Hepatic stellate cell (primary cell): ENCODE measurements at places on chromosomes 11 and 22.

DNA sequence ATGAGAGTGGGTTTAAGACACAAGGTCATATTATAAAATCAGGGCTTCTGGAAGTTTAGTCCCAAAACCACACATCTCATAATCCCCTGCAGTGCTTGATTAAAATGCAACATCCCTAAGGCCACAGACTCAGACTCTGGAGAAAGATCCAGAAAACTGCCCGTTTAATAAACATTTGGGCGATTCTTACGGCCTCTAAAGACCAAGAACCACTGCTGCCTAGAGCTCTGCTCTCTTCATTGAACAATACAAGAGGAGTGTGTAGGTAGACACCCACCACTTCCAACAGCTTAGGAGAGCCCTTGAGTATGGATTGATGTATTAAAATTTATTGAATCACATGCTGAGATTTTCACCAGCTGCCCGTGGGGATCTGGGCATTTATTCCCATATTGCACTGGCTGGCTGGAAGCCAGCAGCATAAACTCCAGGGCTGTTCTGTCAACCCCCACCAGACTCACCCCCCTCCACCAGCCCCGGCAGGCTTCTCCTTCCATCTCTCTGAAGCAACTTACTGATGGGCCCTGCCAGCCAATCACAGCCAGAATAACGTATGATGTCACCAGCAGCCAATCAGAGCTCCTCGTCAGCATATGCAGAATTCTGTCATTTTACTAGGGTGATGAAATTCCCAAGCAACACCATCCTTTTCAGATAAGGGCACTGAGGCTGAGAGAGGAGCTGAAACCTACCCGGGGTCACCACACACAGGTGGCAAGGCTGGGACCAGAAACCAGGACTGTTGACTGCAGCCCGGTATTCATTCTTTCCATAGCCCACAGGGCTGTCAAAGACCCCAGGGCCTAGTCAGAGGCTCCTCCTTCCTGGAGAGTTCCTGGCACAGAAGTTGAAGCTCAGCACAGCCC lies 749 bp upstream of the BEST1 start:
- DNase-seq: peak; percentile 97

DNA sequence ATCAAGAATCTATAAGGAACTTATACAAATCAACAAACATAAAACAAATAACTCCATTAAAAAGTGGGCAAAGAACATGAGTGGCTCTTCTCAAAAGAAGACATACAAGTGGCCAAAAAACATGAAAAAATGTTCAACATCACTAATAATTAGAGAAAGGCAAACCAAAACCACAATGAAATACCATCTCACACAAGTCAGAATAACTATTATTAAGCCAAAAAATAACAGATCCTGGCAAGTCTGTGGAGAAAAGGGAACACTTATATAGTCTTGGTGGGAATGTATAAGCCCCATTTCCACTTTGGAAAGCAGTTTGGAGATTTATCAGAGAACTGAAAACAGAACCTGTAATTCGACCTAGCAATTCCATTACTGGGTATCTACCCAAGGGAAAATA lies 921.0 kb downstream of the KCNA4 start:
- no peak for DNase-seq

DNA sequence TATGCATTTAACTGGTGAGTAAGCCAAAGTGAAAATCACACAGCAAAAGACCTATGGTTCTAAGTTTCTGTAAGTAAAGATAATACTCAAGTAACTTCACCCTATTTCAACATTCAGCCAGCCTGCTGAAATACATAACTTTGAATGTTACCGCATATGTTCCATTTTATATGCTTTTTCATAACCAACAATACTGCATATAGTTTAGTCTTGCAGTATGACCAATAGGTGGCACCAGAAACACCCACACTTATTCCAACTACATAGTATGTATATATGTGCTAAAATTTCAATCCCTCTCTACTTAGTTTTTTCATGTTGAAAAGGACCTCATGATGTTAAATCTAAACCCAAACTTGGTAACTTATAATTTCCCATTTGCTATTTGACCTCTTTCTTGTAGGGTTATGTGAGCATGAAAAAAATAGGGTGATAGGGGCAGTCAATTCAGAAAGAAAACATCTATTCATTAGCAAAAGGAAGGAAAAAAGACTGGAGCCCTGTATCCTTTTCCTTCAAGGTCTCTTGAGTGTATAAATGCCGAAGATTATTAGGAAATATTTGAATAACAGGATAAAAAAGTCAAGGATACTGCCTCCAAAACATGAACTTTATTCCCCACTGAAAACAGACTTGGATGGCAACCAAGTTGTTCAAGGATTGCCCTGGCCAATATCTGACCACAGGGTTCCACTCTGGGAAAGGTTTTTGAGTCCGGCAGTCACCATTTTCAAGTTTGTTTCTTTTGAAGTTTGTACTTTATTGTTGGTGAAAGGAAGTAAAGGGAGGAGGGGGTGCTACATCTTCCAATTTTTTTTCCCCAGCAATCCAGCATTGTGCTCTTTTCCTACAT lies 23.8 kb upstream of the FZD4 start:
- DNase-seq: no peak

GRCh38 chr11:17714356-17714854 lies 5.0 kb upstream of the MYOD1 start:
- no peak for DNase-seq

GRCh38 chr11:62502030-62502730 lies 44.4 kb downstream of the AHNAK start:
- no peak for DNase-seq

DNA sequence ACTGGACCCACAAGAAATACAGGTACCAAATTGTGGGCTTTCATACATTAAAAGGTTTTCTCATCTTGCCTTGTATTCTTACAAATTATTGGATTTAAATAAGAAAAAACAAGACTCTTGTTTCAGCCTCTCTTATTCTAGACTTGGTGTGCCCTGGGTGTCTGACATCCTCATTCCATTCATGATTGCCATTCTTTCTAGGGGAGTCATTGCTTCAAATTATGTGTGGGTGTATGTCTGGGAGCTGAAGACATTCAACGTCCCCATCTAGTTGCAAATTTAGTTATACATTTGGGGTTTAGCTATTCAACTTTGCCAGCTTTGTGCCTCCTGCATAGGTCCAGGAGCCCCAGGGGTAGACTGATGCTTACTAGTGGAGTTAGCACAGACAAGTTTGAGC lies 18.1 kb downstream of the MAML2 start:
- DNase-seq: peak; percentile 68

- DNase-seq: no peak
Measured at GRCh38 chr11:86624366-86624765, 48.0 kb downstream of the ME3 start.

DNA sequence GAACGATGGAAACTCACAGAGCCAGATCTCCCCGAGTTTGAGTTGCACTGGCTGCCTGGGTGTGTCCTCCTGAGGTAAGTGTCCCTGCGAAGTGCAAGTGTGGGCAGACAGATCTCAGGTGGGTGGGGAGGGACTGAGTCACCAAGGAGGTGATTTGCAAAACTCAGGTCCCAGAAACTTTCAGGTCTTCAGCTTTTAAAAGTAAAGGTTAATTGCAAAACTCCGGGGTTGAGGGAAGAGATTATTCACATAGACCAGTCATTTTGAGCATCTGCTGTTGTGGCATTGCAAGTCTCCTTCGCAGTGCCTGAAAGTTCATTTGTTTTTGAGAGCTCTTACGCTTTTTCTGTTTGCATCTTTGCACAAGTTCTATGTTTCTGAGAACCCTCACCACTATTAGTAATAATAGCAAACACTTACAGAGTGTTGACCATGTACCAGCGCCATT lies 7.1 kb downstream of the CD44 start:
- DNase-seq: no peak

DNA sequence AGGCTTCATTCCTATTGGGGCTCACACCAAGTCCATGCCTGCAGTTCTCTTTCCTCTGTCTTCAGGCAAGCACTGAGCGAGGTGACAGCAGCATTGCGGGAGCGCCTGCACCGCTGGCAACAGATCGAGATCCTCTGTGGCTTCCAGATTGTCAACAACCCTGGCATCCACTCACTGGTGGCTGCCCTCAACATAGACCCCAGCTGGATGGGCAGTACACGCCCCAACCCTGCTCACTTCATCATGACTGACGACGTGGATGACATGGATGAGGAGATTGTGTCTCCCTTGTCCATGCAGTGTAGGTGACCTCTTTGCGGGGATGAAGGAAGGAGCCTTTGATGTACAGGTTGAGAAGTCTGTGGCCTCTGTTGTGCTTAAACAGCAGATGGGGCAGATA lies 11.4 kb upstream of the RRM1 start:
- no peak for DNase-seq

GRCh38 chr22:33020721-33021120 lies 37.5 kb downstream of the SYN3 start:
- DNase-seq: no peak

GRCh38 chr22:29814003-29814402 lies 24.1 kb downstream of the ASCC2 start:
- no peak for DNase-seq

DNA sequence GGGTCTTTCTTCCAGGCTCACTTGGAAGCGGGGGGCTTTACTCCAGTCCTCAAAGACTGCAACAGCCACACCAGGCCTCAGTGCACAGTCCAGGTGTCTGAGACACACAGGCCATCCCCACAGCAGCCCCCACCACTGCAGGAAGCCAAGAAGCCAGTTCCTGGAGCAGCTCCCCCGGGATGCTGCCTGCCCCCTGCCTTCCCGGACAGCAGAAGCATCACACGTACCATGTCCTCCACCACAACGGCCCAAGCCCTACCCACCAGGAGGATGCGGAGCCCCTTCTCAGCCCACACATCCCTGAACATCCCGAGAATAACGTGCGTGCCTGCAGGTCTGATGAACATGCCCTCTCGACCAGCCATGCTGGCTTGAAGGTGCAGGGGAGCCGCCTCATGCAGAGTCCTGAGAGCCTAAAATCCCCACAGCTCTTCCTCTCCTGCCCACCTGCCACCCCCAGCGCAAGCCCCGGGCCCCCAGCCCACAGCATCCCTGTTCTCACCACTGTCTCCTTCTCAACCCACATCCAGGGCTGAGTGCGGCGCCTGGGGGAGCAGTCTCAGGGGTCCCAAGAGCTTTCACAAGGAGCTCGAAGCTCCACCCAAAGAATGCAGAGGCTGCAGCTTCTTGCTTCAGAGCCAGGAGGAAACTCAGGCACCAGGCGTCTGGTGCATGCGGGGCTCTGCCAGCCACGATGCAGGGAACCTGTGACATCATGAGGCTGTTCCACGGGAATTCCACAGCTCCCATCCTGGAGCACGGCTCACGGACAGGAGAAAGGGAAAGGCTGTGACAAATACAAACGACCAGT lies 209.6 kb downstream of the BRD1 start:
- DNase-seq: no peak

GRCh38 chr11:7605186-7605943 lies 67.9 kb downstream of the CYB5R2 start:
- DNase-seq: peak; percentile 57

DNA sequence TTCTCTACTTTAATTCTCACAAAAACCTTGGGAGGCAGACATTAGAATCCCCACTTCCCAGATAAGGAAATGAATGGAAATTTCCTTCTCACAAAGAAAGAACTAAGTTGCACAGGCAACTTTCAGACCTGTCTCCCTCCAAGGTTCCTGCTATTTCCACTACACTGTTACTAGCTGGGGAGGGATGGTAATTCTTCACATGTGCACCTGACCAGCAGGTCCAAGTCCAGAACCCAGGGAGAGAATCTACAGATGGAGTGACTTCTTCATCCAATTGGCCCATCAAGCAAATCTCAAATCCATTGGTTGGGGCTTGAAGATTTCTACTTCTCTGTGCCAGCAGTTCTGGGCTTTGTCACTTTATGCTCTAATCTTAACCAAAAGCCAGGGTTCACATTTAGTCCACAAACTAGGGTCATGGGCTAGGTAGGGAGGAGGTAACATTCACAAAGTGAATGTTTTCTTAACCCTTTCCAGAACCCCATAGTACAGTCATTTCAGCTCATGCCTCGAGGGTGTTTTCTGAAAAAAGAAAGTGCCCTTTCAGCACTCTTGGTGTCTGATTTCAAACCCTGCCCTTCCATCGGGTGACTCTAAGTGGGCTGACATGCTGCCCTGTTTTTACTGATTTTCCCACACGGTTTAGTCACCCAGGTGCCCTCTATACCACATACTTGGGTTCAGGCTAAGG lies 2.7 kb downstream of the POU2AF1 start:
- DNase-seq: no peak

DNA sequence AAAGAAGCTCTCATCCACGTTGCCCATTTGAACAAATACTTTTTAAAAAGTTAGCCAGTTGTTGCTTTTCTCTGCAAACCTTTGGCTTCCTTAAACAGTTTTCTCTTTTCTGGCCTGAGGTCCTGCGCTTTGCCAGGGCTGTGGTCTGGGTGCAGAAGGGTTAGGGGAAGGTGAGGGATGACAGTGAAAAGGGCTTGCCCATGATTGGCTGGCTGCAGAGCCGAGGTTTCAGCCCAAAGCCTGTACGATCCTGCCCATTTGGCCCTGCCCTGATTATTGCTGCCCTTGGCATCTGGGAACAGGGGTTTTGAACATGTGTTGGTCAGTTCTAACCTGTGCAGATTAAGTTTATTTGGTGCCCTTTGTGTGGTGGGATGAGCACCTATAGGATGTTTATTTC lies 1.5 kb downstream of the INCENP start:
- DNase-seq: no peak

DNA sequence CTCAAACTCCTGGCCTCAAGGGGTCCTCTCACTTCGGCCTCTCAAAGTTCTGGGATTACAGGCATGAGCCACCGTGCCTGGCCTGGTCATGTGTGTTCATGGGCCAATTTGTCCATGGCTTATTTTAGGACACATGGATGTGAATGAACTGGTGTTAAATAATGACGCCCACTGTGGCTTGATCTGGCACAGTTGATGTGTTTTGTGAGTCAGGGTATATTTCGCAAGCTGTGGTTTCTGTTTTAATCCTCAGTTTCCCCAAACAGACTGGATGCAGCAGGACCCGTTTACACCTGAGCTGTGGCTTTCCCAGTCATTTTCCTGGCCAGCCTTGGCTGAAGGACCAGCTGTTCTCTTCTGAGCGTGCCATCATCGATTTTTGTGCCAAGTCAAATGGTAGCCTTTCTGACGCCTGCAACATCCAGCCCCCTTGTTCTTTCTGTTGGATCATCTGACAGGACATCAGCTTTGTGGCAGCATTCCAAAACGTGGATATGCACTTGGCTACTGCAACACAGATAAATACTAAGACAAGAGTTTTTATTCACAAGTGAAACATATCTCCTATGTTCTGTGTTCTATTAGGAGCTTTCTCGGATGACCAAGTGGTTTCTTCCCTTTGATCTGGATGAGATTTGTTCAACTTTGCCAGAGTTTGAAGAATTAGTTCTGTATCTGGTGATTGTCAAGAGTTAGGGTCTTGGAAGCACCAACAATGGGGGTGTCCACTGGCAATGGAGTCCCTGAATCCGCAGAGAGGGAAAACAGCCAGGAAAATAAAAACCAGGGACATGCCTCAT lies 40.0 kb upstream of the SEPTIN5 start:
- no peak for DNase-seq

- DNase-seq: no peak
Measured at GRCh38 chr11:35602160-35602793, 16.0 kb upstream of the FJX1 start.

DNA sequence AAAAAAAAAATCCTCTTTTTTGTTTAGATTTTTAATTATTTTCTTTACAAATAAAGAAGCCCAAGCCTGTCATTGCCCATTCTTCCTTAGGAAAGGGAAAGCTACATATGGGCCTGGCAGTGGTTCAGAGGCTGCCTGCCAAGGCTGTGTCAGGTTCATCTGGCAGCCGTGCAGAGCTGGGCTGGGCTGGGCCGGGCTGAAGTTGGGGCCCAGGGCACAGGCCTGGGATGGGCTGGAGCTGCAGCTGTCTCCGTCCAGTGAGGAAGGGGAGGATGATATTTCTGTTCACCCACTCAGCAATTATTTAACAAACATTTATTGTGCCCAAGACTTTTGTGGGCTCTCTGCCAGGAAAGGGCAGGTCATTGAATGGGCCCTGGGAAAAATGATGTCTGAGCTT lies 4.6 kb downstream of the PRR5L start:
- no peak for DNase-seq

- DNase-seq: peak; percentile 41
Measured at GRCh38 chr11:73894725-73895335, 18.0 kb downstream of the PAAF1 start.
